ENCODE measurements at places on chromosomes 7 and 10.

- DNase-seq = no peak
Observed at GRCh38 chr7:12965767-12966166, 278.3 kb downstream of the ARL4A start.

- DNase-seq = no peak
Observed at GRCh38 chr7:98133621-98134303, 27.1 kb downstream of the LMTK2 start.

DNA sequence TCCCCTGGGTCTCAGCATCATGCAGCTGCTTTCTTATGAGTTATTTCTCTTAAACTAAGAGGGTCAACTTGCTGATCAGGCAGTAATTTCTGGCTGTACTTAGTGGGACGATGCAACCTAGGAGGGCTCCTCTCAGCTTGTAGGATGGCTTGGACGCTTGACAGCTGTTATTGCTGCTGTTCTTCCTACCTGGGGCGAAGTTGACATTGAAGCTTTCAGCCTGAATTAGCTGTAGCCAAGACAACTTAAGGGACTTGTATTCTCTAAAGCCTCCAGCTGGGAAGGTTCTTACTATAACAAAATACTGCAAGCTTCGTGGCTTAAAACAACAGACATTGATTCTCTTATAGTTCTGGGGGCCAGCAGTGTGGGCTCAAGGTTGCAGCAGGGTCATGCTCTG lies 224.9 kb downstream of the ACTR3B start:
- no peak for DNase-seq

DNA sequence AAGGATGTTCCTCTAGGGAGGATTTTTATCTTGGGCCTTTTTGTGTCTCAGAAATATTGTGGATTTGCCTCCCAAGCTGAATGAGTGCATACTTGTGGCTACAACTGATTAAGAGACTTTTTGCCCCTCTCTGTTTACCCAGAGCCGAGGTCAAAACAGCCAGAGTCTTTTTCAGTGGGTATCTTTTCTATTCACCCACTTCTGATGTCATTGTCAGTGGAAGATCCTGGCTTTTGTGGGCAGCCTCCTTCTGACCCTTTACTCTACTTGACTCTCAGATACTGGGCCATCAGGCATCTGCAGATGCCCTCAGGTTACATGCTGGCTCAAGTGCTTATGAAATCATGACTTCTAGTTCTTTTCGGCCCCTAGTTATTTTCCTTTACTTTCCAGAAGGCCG lies 19.6 kb upstream of the PIP4K2A start:
- DNase-seq = no peak

GRCh38 chr7:84092207-84092606 lies 102.4 kb downstream of the SEMA3A start:
- DNase-seq = peak; percentile 4

- no peak for DNase-seq
Observed at GRCh38 chr10:5655121-5655520, 11.3 kb downstream of the ASB13 start.

- DNase-seq = no peak
Observed at GRCh38 chr7:106883456-106884026, 18.5 kb downstream of the PIK3CG start.

DNA sequence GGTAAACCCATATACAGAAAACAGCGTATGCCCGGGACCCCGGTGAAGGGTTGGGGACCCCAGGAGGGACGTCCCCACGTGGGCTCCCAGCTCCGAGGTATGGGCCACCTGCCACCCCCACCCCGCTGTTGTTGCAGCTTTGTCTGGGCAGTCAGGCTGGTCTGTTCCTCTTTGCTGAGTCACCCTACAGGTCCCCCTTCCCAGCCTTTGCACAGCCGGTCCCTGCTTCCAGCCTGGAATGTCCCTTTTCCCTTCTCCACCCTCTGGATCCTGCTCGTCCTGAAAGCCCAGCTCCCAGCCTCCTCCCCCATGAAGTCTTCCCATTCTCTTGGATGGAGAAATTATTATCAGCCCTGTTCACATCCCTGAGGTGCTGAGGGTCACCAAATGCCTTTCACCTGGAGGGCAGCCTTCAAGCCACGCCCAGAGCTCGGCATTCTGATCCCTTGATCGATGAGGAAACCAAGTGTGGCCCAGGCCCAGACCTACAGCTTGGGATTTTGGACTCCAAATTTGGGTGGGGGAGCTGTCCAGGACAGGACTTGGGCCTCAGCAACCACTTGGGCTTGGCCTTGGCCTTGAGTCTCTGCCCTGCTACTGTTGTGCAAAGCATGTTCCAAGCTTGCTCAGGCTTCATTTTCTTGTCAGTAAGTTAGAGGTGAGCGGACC lies 2.6 kb downstream of the CLDN4 start:
- no peak for DNase-seq

- DNase-seq = no peak
Observed at GRCh38 chr10:31623947-31624346, 304.7 kb downstream of the ARHGAP12 start.

DNA sequence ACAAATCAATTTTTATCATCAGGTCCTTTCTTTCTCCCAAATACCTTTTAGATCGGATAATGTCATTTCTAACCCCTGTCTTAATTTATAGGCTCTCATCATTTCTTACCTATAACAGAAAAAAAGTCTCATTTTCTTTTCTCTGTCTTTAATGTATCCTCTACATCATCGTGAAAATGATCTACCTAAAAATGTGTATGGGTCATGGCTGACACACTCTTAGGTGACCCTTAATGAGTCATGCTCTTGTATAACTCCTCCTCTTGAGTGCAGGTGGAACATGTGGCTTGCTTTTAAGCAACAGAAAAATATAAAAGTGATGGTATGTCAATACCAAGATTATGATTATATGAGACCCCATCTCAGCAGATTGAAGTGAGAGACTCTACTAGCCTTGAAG lies 139.4 kb downstream of the SEMA3C start:
- no peak for DNase-seq

GRCh38 chr7:103989200-103989784 lies at the start of gene RELN:
TSS of gene RELN (minus strand) at chr7:103989658. CDS start at chr7:103989356, 302 bp downstream.
- no peak for DNase-seq

DNA sequence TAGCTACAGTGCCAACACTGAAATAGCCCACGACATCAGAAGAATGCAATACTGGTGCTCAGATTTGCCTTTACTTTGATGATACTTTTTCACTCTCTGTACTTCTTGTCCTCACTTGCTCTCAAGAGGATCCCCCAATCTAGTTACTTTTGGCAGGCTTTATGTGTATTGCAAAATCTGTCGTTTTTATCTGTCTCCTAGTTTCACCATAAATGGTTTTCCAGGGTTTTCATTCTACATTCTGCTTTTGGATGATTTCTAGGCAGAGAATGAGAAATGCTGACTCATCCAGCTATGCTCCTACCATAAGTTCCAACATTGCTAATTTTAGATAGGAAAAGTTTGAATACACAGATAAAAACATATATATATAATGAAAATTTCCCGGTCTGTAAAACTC lies 659.5 kb upstream of the NRG3 start:
- DNase-seq = no peak

GRCh38 chr10:59212301-59212798 lies 35.9 kb downstream of the PHYHIPL start:
- DNase-seq = no peak

- DNase-seq = no peak
Observed at GRCh38 chr10:131779661-131780394, 121.0 kb upstream of the PPP2R2D start.

- no peak for DNase-seq
Observed at GRCh38 chr7:23912065-23912464, 202.0 kb downstream of the STK31 start.

DNA sequence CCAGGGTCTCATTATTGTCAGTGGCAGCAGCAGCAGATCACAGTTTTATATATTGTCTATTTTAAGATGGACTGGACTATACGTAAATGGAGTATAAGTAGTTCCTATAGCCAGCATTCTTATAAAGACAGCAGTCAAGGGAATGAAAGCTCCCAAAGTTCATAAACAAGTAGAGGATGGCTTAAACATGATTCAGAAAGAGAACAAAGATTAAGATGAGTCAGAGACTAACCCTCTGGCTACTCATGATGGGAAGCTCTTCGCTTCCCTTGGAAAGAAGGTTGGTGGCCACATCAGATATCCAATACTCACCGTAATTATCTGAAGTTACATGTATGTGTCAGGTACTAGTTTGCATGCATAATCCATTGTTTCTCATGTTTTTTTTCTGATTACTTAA lies 277.0 kb downstream of the INHBA start:
- DNase-seq = no peak

DNA sequence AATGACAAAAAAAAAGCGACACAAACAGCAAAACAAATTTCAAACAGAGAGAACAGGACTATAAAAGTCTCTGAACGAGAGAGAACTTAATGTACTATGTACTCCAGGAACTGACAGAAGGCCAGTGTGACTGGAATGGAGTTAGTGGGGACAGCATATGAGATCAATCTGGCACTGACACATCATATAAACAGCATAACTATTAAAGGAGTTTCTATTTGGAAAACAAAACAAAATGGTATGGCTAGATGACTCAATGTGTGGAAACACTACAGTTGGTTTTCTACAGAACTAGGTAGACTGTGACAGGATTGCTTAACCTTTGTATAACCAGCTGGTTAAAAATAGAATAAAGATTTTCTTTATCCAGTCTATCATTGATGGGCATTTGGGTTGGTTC lies 232.9 kb upstream of the KAT6B start:
- no peak for DNase-seq

GRCh38 chr7:318878-319661 lies 29.1 kb downstream of the FOXL3 start:
- DNase-seq = no peak

DNA sequence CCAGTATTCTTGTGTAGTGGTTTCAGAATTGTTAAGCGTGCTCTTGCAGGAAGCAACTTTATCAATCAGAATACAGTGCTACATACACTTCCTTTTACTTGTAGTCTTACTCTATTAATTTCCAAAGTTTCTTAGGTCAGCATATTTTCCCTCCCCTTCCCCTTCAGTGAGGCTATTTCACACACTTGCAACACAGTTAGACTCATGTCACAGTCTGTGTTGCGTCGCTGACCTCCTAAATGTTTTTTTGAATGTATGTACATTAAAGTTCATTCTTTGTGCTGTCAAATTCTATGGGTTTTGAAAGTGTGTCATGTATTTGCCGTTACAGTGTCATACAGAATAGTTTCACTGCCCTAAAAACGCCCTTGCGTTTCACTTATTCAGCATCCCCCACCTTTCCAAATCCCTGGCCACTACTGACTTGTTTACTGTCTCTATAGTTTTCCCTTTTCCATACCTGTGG lies 5.4 kb upstream of the HKDC1 start:
- no peak for DNase-seq

DNA sequence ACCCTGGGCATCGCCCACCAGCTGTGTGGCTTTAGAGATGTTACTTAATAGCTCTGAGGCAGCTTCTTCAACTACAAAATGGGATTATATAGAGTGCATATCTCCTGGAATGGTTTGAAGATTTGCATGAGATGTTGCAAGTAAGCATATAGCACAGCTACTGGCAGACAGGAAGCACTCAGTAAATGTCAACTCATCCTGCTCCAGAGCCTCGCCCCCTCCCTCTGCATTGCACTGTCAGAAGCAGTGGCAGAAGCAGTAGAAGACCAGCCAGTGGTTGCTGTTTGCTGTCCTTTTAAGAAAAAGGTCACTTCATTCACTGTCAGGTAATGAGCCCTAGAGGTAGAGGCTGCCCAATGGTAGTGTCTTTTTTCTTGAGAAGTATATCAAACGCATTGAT lies 180.0 kb upstream of the GHITM start:
- no peak for DNase-seq

- no peak for DNase-seq
Observed at GRCh38 chr7:116499168-116500077, at the start of gene CAV2. TSS of gene CAV2 (plus strand) at chr7:116499738. CDS start at chr7:116499782, 44 bp downstream.

GRCh38 chr10:128398118-128398517 lies 271.9 kb upstream of the MKI67 start:
- DNase-seq = no peak

DNA sequence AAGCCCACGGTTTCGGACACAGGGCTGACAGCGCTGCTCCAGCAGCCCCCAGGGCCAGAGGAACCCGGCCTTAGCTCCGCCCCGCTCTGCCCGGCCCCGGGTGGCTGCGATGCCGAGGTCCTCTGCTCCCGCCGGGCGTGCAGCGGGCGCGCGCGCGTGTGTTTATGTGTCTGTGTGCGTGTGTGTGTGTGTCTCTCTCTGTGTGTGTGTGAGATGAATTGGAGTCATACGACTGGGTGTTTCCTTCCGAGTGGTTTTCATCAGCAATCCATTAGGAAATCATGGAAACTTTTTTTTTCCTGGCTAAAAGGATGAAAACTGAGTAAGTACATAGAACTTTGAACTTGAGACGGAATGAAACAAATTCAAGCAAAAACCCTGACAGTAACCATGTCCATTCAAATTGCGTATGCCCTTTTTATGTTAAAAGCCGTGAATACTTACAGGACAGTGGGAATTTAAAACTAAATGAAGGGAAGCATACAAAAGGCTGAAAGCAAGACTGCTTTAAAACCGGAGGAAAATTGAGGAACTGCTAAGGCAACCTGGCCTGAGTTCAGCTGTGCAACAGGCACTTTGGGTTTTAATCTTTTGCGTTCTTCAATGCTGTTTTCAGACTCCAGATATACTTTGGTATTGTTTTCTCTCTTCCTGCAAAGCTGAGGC lies at the start of gene CPED1:
CPED1 (plus strand) TSS at position 121 of the 666 bp plus-strand sequence. CDS start 911 bp downstream, outside the sequence.
- DNase-seq = no peak

- peak; percentile 21 for DNase-seq
Observed at GRCh38 chr10:123154711-123155505, 706 bp downstream of the BUB3 start.

- no peak for DNase-seq
Observed at GRCh38 chr7:156865493-156865892, 27.5 kb downstream of the LMBR1 start.

- DNase-seq = no peak
Observed at GRCh38 chr10:17278607-17279240, 50.7 kb downstream of the VIM start.

DNA sequence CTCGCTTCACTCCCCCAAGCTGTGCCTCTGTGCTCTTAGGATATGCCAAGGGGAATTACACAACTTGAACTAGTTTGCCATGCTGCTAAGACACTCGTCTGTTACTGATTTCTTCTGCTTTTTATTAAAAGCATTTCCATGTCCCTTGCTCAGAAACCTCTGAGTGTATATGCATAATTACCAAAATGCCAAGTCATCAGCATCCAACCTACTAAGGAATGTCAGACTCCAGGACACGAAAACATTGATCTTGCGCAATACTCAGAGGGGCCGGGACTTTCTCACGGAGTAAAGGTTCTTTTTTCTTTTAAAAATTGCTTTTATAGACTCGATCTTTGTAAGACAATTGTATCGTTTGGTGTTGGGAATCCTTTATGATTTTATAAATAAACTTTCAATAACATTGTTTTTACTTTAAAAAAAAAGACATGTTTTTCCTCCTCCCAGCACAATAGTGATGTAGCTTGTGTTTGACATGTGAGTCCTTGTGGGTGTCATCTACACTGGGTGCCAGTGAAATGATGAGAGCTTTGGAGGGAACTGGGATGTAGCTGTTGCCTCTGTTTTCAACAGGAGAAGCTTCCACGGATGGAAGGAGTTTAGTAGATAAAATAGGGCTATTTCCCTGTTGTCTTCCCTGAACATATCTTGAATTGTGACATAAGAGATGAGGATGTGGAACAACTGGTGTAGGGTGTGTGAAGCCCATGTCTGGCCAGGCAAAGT lies 43.6 kb downstream of the CNNM1 start:
- no peak for DNase-seq

- DNase-seq = no peak
Observed at GRCh38 chr7:86645676-86646276, 2.1 kb downstream of the GRM3 start.
